SW480 (cell line): ENCODE measurements at places on chromosomes 4 and X.

- DNase-seq, result no peak
These were observed 168.5 kb upstream of the PCDH18 start for GRCh38 chr4:137700751-137701150.

GRCh38 chr4:40573593-40574311, 55.9 kb downstream of the RBM47 start:
- DNase-seq, result no peak

GRCh38 chr4:31427691-31428090, 707.5 kb downstream of the PCDH7 start:
- DNase-seq, result no peak

- no peak for DNase-seq
These were observed 48.1 kb downstream of the RHOXF2B start for GRCh38 chrX:120029354-120029753.

- no peak for DNase-seq
These were observed 74.9 kb upstream of the PCDH19 start for GRCh38 chrX:100484971-100485370.

- DNase-seq, result no peak
These were observed 136.5 kb upstream of the CPEB2 start for GRCh38 chr4:14865804-14866203.

DNA sequence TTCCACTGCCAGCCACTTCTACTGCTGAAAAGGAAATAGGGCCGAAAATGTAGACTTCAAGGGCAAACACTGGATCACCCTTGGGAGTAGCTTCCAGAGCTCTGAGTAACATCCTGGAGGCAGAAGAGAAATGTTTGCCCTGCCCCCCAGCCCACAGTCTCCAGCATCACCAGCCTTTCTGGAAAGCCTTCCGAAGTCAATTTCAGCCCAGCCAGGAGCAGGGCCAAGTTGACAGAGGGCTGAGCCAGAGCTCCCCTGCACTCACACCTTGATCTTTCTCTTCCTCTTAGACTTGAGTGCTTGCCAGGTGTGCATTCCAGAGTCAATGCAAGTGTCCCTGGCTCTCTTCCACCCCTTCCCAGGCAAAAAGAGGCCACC, 35.2 kb downstream of the SLC25A5 start:
- peak; percentile 68 for DNase-seq

DNA sequence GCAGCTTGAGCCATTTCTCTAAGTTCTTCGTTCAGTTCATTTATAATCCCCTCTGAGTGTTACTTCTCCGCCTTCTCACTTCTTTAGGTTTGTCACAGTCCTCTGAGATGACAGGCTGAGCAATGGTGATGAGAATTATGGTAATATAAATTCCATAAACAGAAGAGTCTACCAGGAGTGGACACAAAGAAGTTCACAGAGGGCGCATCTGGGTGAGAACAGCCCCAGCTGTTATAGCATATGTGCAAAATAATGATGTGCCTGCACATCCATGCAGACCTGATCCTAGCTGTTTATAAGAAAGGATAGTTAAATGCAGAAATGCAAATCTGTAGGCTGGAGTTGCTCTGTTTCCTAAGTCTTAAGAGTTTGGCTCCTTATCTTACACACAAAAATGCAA, 377.5 kb downstream of the KCNIP4 start:
- DNase-seq, result no peak

- DNase-seq, result no peak
These were observed 18.5 kb downstream of the HCCS start for GRCh38 chrX:11129534-11130105.

- DNase-seq, result no peak
These were observed 5.5 kb downstream of the CAMK2D start for GRCh38 chr4:113756005-113756410.

DNA sequence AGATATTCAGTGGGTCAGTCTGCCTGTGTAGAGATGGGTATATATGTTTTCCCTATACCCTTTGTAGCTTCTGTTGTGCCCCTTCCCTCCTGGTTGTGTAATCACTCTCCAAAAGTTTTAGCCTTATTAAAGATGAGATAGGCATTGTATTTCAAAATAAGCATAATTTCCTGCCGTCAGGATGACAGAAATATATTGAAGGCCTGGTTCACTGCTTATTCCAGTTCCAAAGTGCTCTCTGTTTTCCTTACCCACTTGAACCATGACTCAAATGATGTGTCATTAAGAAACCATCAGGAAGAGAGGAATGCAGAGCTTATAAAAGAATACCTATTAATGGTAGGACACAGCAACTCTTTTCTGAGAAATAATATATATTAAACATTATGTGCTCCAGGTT, 178.5 kb downstream of the GABRB1 start:
- DNase-seq, result no peak

- peak; percentile 32 for DNase-seq
These were observed 46.4 kb downstream of the ASMT start for GRCh38 chrX:1661048-1661921.

DNA sequence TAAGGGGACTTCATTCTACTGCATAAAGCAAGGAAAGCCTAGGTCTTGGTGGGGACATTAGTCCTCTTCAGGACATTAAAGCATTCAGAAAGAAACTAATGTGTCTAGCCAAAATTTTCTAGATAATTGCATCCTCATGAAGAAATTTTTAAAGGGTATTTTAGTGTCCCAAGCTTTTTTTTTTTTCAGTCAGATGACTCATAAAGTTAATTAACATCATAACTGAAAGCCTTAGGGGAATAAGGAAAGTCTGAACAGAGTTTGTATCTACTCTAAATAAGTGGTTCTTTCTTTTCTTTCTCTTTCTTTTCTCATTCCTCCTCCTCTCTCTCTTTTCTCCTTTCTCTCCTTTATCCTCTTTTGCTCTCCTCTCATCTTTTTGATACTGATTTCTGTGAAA, 202.4 kb downstream of the ADAMTS3 start:
- no peak for DNase-seq

- peak; percentile 59 for DNase-seq
These were observed 512 bp upstream of the TMEM131L start for GRCh38 chr4:153465615-153466080.

DNA sequence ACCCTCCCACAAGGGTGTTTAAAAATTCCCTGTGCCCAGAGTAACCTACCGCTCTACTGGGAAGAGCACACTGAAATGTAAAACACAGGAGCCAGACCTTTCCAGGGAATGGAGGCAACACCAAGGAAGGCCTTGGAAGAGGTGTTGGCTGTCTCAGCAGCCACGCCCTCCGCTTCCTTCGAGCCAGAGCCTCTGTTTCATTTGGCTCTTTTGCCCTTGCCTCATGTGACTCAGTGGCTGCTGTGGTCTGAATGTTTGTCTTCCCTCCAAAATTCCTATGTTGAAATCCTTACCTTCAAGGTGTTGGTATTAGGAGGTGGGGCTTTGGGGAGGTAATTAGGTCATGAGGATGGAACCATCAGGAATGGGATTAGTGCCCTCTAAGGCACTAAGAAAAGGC, 11.3 kb downstream of the SCD5 start:
- no peak for DNase-seq

- no peak for DNase-seq
These were observed 214.3 kb downstream of the LDB2 start for GRCh38 chr4:16684097-16684496.
